ENCODE measurements at places on chromosomes 1 and 21.

- no peak for DNase-seq
- H3K4me1 ChIP-seq: no peaks in the 10 kb centered on the region
- no peak overlapping the region for H3K27ac ChIP-seq
- H3K36me3 ChIP-seq: no peaks in the 10 kb centered on the region
- no peaks in the 10 kb centered on the region for H3K27me3 ChIP-seq
These were observed 83.8 kb upstream of the JAK1 start for GRCh38 chr1:65049941-65050713.

DNA sequence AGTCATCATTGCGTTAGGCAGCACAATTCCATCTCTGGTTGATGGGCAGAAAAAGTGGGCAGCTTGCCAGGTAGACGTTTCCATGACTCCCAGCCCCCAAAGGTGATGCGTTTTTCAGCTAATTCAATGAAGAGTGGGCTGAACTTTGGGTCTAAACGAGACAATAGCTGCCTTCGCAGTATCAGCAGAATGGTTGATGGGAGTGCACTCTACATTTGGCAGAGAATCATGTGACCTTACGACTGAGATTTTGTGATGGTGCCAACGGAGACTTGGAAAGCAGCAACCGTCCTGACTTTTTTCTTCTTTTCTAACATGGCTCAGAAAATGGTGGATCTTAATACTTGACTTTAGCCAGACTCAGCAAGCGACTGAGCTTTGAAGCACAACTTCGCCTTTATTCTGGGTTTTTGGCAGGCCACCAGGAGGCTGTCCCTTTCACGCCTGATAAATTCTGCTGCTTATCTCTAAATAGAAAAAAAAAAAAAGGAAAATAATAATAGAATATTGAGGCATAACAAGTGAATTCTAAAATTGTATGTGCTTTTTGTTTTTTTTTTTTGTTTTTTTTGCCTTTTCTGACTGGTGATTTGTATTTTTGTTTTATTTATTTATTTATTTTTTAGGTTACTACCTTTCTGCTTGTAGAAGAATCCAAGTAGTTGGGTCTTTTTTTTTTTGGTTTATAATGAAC lies 804.8 kb downstream of the USP25 start:
- no peak for DNase-seq
- H3K4me1 ChIP-seq: peaks cover 2% of the 10 kb centered on the region
- no peak overlapping the region for H3K4me3 ChIP-seq
- H3K27ac ChIP-seq: no peak overlapping the region
- H3K27me3 ChIP-seq: no peaks in the 10 kb centered on the region
- no peaks in the 10 kb centered on the region for H3K36me3 ChIP-seq

DNA sequence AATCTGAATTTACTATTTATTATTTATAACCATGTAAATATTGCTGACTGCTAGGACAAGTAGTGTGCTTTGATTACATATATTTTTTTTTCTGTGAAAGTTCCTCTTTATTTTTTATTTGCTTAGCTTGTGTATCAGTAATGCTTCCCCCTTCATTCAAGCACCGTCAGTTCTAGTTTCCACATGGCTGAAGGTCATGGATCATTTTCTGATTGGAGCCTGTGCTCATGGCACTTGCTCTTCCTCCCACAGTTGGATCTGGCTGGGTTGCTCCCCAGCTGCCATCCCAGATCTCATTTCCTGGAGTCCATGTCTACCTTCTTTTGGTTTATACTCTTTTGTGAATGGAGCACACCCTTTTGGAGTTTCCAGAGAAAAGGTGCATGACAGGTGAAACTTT lies 57.0 kb upstream of the IGSF5 start:
- no peak overlapping the region for H3K27ac ChIP-seq
- H3K4me1 ChIP-seq: no peaks in the 10 kb centered on the region
- no peak for DNase-seq
- H3K4me3 ChIP-seq: no peak overlapping the region
- no peaks in the 10 kb centered on the region for H3K36me3 ChIP-seq

GRCh38 chr1:54604572-54605370 lies 18.6 kb downstream of the FAM151A start:
- no peaks in the 10 kb centered on the region for H3K27me3 ChIP-seq
- no peaks in the 10 kb centered on the region for H3K36me3 ChIP-seq
- no peak overlapping the region for H3K4me3 ChIP-seq
- peaks cover 3% of the 10 kb centered on the region for H3K4me1 ChIP-seq

DNA sequence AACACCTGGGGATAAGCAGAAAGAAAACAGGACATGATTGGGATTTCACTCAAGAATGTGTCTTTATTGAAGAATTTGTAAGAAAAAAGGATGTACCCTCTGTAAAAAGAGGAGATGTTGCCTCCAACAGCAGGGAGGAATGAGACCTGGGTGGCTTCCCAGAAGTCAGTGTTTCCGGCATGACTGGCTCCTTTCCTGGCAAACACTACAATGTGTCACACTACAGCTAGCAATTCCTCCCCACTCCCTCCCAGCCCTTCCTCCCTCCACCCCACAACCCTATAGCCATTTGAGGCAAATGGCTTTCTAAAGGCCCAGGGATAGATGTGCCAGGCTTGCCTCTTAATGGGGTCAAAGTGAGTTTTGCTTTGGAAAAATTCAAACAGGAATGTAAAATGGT lies 11.5 kb upstream of the COL8A2 start:
- peaks cover 10% of the 10 kb centered on the region for H3K4me1 ChIP-seq
- DNase-seq: no peak
- H3K27me3 ChIP-seq: no peaks in the 10 kb centered on the region
- H3K36me3 ChIP-seq: peaks cover 12% of the 10 kb centered on the region

DNA sequence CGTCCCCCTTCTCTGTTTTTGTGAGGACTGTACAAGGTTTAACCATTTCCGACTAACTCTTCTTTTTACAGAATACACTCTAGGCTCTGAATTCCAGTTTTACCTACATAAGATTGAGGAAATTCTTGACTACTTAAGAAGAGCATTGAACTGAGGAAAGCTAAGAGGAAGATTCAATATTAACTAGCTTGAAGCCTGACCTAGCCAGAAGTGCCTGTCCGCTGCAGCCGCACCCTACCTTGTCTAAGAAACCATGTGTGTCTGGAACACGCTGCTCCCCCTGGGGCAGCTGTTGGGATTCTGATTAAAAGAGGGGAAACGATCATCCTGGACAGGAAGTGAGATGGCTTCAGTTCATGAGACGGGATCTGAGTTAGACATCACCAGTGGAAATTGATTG lies 28.9 kb downstream of the CA6 start:
- H3K4me3 ChIP-seq: no peak overlapping the region
- H3K27me3 ChIP-seq: no peaks in the 10 kb centered on the region
- no peak overlapping the region for H3K27ac ChIP-seq
- H3K4me1 ChIP-seq: no peaks in the 10 kb centered on the region
- H3K36me3 ChIP-seq: no peaks in the 10 kb centered on the region

GRCh38 chr1:56897150-56898004 lies 42.8 kb downstream of the C8A start:
- H3K36me3 ChIP-seq: no peaks in the 10 kb centered on the region
- H3K27me3 ChIP-seq: no peaks in the 10 kb centered on the region
- H3K4me3 ChIP-seq: no peak overlapping the region
- no peaks in the 10 kb centered on the region for H3K4me1 ChIP-seq
- no peak overlapping the region for H3K27ac ChIP-seq

GRCh38 chr1:151519667-151520066 lies 8.5 kb downstream of the CGN start:
- no peaks in the 10 kb centered on the region for H3K27me3 ChIP-seq
- peaks cover 14% of the 10 kb centered on the region for H3K4me1 ChIP-seq
- no peak overlapping the region for H3K4me3 ChIP-seq
- no peak overlapping the region for H3K27ac ChIP-seq
- DNase-seq: no peak

- no peaks in the 10 kb centered on the region for H3K27me3 ChIP-seq
- peaks cover 2% of the 10 kb centered on the region for H3K4me1 ChIP-seq
- no peak overlapping the region for H3K27ac ChIP-seq
- no peak overlapping the region for H3K4me3 ChIP-seq
These were observed 21.7 kb downstream of the ARHGEF10L start for GRCh38 chr1:17561247-17561548.

- H3K4me3 ChIP-seq: no peak overlapping the region
- DNase-seq: no peak
- no peak overlapping the region for H3K27ac ChIP-seq
- peaks cover 3% of the 10 kb centered on the region for H3K36me3 ChIP-seq
- H3K27me3 ChIP-seq: peaks cover 10% of the 10 kb centered on the region
These were observed 5.6 kb upstream of the PCBP3 start for GRCh38 chr21:45637883-45638282.

DNA sequence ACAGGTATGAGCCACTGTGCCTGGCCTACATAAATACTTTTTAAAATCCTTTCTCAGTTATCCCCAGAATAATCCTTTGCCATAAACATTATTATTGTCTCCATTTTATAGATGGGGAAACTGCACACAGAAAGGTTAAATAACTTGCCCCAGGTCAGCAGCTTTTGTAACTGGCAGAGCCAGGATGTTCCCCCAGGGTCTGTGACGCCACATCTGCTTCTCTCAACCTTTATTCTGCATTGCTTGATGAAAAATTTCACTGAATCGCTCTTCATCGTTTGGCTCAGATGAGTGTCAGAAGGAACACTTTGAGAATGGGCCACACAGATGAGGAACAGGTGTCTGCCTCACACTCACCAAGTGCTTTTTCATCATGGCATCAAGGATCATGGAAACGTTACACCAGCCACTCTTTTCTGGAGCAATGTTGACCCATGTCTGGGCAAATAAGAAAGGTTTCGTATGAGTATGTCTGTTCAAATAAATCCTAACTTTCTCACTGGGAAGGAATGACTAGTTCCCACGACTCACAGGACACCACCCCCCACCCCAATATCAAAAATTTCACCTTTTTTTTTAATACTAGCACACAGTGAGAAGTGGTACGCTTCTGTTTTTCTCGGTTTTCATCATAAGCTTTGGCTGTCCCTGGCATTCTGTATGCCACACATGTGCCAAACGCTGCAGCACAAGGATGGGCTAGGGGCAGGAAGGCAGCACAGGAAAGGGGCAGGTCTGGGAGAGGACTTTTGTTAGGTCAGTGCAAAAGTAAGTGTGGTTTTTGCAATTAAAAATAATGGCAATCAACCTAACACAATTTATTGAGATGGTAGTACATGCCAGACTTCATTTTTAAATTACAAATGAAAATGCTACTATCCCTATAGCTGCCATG lies 9.0 kb upstream of the PTGFRN start:
- H3K36me3 ChIP-seq: no peaks in the 10 kb centered on the region
- DNase-seq: peak; percentile 76
- no peak overlapping the region for H3K27ac ChIP-seq

DNA sequence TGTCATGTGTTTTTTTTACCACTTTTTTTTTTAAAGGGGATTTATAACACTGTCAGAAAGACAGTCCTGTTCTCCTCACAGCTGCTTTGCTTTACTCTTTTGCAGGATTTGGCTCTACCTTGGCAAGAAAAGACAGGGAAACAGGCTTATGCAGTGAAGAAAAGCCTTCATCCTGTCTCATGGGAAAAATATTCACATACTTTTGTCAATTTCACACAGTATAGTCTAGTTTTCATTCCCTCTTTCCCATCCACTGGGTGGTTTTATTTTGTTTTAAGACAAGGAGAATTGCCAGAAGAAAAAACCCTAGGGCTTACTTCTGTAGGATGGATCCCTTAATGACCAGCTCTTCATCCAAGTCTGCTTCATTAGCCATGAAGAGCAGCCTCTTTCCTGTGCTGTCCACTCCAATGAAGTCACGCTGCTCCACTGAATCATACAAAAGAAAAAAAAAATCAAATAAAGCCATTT lies 60.0 kb downstream of the EIF2B3 start:
- no peaks in the 10 kb centered on the region for H3K36me3 ChIP-seq
- H3K4me3 ChIP-seq: no peak overlapping the region
- no peak for DNase-seq
- no peak overlapping the region for H3K27ac ChIP-seq

DNA sequence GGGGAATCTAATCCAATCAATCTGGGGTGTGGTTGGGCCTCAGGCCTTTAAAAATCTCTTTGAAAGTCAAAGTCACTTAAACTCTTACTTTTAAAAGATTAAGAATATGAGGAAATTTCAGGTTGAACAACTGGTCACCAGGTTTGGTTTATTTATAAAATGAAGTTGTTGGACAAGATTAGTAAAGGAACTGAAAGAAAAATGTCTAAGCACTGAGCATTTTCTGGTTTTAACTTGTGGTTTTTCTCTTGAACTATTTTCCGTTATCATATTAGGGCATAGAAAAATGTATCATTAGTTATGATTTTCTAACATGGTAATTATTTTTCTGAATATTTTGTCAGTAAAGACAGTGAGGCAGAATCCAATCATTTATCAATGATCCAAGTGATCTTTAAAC lies 49.6 kb downstream of the RGS2 start:
- H3K27me3 ChIP-seq: no peaks in the 10 kb centered on the region
- no peaks in the 10 kb centered on the region for H3K36me3 ChIP-seq
- no peaks in the 10 kb centered on the region for H3K4me1 ChIP-seq
- no peak overlapping the region for H3K27ac ChIP-seq

DNA sequence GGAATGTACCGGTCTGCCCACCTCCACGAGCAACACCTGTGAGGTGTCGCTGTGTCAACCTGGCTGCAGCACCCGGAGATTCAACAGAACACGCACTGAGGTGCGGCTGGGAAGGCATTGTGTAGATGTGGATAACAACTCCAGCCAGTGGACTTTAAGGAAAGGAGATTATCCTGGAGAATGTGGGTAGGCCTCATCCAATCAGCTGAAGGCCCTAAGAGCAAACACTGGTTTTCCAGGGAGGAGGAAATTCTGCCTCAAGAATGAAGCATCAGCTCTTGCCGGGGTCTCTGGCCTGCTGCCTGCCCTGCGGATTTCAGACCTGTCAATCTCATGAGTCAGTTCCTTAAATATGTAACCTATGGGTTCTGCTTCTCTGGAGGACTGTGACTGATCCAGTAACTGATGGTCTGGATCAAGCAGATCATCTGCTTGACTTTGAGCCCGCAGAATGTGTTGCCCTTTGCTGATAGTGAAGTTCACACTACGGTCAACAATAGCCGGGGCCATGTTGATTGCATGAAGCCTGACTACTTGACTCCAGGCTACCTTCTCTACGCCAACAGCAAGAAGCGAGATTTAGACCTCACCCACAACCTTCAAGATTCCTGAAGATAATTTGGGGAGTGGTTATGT lies 15.9 kb upstream of the PRDM15 start:
- peak overlapping the region; percentile 15 for H3K27ac ChIP-seq
- no peaks in the 10 kb centered on the region for H3K27me3 ChIP-seq

DNA sequence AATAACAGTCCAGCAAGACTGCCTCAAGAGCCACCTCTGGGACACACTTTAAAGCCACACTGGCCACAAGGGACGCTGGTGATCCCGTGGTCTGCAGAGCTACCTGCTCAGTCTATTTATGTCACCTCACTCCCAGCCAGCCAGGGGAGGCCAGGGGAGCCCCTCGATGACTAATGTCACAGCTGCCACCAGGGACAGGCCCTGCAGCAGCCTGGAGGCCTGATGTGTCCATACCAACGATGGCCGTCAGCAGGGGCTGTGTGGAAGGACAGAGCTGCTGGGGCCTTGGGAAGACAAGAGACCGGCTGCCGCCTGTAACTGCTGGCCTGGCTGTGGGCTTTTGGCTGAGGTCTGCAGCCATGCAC lies 71.0 kb downstream of the SIK1 start:
- H3K4me1 ChIP-seq: peaks cover 2% of the 10 kb centered on the region
- DNase-seq: no peak
- no peak overlapping the region for H3K4me3 ChIP-seq
- H3K36me3 ChIP-seq: no peaks in the 10 kb centered on the region
- H3K27ac ChIP-seq: no peak overlapping the region

GRCh38 chr21:18030248-18030647 lies 211.1 kb upstream of the C21orf91 start:
- no peak overlapping the region for H3K4me3 ChIP-seq
- DNase-seq: no peak
- H3K4me1 ChIP-seq: no peaks in the 10 kb centered on the region
- H3K27me3 ChIP-seq: no peaks in the 10 kb centered on the region
- H3K36me3 ChIP-seq: no peaks in the 10 kb centered on the region

- H3K27me3 ChIP-seq: no peaks in the 10 kb centered on the region
- H3K4me1 ChIP-seq: peaks cover 8% of the 10 kb centered on the region
- peak within 1 kb of the TSS; percentile 79 for H3K4me3 ChIP-seq
These were observed at the start of gene ECE1 for GRCh38 chr1:21289700-21290545. TSS of gene ECE1 (minus strand) at chr1:21290463. CDS start at chr1:21290414, 49 bp downstream.
